Stimulated activated CD8-positive, alpha-beta memory T cell treated with anti-CD3 and anti-CD28 coated beads, Interleukin-4, amount 100 ng/mL, for 4 hours (primary cell): ENCODE measurements at places on chromosomes 1 and 21.

DNA sequence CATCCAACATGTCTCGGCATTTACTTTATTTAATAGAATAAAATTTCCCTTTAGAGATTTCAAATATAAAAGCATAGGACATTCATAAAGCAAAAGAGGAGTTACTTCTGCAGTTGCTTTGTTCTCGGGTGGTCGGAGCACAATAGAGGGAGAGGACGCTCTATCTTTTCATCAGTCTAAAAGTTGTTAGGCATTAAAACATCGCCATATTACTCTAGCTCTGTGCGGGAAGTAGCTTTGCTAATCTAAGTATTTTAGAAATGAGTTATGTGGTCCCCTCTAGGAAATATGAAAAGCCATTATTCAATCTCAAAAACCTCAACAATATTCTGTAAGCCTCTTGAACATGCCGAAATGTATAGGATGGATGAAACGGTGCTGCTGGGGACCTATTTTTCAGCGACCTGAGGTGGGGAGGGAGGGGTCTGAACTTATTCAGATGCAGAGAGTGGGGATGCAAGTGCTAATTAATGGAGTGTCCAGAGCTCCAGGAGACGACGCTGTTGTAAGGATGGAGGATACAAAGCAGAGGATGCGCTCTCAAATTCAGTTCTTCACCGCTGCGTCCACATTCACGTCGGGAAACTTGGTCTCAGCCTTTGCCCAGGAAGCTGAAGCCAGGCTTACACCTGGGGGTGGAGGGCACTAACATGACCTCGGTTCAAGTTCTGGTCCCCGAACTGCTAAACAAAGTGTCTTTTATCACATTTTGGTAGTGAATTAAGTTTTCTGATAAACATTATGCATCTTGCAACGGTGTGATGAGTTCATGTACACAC is 6.3 kb downstream of the CDKN2C start:
- no peak for DNase-seq

DNA sequence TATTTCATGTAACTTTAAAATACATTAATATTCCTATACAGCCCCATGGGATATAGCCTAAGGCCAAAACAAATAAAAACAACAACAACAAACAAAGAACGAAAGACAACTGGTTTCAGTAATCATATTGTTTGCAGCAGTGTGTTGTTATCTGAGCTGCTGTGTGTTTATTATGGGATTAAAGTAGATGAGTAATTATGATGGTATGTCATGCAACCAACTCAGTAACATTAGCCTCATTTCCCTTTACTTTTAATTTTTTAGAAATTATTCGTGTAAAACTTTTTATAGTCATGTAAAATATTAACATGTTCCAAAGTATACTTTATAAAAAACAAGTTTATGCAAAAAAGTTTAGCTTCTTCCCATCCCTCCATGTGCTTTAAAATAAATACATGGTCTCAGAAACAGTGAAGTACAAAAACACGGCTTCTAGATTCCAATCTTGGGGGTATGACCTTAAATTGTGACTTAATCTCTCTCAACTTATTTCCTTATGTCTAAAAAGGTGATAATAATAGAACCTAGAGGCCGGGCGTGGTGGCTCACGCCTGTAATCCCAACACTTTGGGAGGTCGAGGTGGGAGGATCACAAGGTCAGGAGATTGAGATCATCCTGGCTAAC is 176.1 kb downstream of the SLC45A1 start:
- no peak for DNase-seq

DNA sequence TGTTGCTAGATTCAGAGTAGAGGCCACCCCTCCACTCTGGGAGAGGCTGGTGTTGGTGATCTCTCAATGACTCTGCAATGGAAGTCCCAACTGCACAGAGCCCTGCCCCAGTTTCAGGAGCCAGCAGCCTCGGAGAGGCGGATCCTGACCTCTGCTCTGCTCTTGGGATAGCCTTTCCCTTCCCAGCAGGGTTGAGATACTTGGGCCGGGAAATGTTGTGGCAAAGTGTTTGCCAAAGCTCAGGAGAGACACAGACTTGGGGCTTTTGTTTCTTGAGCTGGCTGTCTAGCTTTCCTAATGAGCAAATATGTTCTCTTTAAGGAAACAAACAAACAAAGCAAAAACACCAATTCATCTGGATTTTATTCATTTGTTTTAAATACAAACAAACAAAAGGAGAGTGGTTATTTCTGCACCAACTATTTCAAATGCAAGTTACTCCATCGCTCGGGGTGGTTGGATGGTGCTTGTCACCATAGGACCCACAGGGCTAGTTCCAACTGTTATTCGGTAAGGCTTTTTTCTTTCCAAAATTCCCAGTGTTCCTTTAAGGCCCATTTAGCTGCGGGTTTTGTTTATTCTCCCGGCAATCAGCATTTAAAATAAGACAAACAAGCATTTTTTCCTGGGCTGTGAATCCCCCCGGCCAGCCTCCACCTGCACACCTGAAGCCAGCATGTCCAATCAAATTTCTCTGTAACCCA is 193.9 kb upstream of the LMO4 start:
- no peak for DNase-seq

DNA sequence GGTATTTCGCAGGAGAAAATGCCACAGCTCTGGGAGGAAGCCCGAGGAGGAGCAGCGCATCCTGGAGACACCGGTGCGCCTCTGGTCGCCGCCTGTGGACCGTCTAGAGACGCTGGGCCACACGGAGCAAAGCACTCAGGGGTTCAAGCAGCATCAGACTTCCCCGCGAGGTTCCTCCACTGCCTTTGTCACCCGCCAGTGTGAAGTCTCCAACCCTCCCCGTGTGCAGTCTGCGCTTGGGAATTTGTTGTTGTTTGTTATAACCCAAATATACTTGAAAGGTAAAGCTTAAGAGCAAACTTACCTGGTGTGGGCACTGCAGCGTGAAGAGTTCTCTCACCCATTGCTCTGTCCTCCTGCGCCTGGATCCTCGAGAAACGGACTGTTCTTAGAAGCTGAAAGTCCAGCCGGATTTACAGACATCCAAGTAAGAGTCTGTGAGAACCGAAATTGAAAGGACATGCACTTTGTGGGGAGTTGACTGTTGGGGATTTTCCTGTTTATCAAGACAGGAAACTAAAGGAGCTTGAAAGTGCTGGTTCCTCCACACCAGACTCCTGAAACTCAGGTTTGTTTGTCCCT is at the start of gene GBP4:
Gene GBP4 (minus strand): TSS at position 452 of the 582 bp plus-strand sequence. CDS start 108 bp downstream, at position 344.
- DNase-seq = peak; percentile 13

- no peak for DNase-seq
Observed at GRCh38 chr1:18062185-18062584, 45.4 kb upstream of the IGSF21 start.

DNA sequence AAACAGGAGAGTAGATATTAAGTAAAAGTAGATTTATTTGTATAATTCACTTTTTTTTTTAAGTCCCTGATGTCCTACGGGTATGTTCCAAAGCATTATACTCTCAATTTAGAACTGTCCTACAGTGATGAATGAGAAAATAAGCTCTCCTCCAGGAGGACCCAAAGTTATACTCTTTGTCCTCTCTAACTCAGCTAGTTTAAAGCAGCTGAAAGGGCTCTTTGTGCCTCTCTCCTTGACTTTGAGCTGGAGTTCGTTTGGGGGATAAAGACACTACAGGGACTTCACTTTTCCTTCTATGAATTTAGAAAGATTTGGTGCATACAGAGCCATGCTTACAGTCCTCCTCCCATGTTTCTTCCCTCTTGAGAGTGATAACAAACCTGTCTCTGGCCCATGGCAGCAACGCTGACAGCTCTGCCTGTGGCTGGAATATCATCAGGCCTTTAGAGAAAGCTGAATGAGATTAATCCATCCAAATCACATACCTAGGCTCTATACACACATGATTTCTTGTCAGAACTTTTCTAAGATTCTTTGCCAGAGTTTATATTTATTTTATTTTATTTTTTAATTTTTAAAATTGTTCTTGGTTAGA is 134.3 kb downstream of the PIK3R3 start:
- DNase-seq = no peak

DNA sequence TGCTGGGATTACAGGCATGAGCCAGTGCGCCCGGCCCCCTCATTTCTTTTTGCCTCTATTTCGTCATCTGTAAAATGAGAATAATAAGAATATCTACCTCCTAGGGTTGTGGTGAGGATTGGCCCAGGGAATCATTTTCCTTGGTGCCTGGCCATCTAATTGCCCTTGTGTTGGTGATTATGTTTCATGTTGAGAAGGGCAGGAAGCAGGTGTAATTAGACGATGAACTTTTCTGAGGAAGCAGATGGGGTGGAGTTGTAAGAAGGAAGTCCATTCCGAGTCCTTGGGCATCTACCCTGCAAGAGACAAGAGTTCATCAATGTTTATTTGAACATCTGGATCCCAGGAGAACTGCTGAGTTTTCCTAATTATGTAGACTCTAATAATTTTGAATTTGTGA is 38.7 kb upstream of the NEK2 start:
- no peak for DNase-seq

DNA sequence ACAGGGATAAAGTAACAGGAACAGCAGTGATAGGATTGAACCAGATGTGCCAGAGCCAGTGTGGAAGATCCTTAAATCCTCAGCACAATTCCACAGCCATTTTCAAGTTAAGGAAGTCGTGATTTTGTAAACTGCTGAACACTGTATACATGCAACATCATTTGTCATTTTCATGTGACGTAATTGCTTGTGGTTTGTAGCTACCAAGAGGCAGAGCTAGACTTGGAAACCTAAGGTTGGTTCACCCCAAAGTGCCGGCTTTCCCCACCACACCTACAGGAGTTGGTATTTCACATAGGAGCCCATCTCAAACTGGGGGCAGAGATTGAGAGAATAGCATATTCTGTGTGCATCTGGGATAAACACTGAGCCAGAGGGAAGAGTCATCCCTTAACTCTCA is 113.9 kb downstream of the CAPN8 start:
- DNase-seq = no peak

- no peak for DNase-seq
Observed at GRCh38 chr1:168008595-168008994, 71.7 kb upstream of the MPC2 start.

DNA sequence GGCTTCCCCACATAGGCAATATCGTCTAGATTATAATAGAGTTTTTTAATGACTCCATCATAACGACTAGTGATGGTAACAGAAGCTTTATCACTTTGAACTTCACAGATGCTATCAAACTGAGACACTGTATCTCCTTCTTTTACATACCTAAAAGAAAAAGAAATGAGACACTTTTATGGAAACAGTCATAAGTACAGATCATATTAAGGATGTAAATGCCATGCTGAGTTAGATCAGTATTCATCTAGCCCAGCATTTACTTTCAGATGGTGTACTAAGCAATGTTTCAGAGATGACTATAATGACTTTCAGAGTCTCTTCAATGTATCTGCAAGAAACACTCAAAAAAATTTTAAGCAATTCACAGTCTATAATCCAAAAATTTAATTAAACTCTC is 18.9 kb downstream of the DBT start:
- DNase-seq = no peak

GRCh38 chr21:45234965-45235364 is 52.7 kb downstream of the POFUT2 start:
- DNase-seq = no peak

DNA sequence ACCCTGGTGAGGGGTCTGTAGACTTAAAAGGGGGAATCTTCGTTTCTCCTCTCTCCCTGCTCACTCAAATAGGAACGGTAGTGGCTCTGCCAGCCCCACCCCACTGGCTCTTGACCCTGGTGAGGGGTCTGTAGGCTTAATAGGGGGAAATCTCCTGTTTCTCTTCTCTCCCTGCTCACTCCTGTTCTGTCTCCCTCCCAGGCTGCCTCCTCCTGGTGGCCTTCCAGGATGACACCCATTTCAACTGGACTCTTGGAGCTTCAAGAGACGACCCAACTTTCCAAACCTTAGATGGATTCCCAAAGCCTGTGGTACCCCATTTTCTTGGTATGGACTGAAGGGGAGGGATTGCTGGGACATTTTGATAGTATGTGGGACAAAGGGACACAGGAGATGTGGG is 1.4 kb upstream of the EPHB2 start:
- DNase-seq = no peak

DNA sequence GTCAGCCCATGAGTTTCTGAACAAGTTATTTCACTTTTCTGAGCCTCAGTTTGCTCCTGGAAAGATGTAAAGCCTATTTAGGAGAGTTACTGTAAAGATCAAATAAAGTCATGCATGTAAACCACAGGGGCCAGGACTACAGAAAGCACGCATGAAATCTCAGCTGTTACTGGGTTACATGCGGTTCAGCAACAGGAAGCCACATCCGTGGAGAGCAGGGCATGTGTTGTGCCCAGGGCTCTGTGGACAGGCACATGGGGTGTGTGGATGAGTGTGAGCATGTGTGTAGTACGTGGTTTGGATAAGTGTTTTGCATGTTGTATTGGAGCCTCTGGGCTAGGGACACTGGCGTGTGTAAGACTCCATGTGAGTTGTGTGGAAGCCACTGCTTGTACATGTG is 2.2 kb upstream of the EPHA2 start:
- no peak for DNase-seq

DNA sequence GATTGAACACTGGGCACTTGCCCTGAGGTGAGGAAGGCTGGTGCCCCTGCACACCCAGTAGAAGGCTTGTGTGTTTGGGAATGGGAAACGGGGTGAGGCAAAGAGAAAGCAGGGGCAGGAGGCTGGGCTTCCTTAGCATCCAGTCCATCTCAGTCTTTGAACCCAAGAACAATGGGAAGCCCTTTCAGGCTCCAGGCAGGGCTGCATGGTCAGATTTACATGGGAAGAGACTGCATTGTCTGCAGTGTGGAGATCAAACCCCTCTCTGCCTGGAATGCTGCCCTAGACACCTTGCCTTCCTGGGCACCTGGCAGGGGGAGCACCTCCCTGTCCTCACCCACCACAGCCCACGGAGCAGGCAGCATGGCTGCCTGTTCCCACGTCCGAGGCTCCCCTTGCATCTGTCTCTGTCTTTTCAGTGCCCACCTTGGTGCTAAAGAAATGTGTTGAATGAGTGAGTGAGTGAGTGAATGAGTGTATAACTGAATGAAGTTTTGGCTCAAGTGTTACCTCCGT is 268.5 kb downstream of the GRIK3 start:
- no peak for DNase-seq

DNA sequence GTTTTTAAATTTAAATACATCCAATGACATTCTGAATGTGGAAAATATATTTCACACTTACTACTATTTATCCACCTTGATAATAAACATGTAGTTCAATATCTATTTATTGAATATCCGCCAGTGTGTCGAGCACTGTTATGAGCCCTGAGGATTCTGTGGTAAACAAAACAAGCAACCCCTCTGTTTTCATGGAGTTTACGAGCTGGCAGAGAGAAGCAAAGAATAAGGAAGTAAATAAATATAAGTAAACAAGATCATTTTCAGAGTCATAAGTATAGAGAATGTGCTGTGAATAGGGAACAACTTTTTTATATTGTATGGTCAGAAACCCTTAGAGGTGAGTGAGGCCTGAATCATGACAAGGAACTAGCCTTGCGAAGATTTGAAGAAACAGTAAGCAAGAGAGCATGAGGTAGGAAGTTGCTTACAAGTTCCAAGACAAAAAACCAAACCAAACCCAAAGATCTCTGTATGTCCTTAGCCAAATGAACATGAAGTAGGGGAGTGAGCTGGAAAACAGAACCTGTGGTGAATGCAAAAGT is 6.4 kb upstream of the SERBP1 start:
- no peak for DNase-seq
